ENCODE measurements at places on chromosomes 1 and 21.

- no peak for DNase-seq
These were observed 14.3 kb upstream of the NMNAT2 start for GRCh38 chr1:183432548-183432875.

GRCh38 chr1:175363031-175363430 lies 170.5 kb upstream of the KIAA0040 start:
- DNase-seq = no peak

GRCh38 chr21:45600248-45600647 lies 43.3 kb upstream of the PCBP3 start:
- DNase-seq = no peak

- no peak for DNase-seq
These were observed 4.9 kb downstream of the ARID1A start for GRCh38 chr1:26700711-26701110.

- no peak for DNase-seq
These were observed 47.0 kb downstream of the EXO1 start for GRCh38 chr1:241895013-241895412.

- DNase-seq = no peak
These were observed 10.1 kb upstream of the IL10RB start for GRCh38 chr21:33256019-33256418.

DNA sequence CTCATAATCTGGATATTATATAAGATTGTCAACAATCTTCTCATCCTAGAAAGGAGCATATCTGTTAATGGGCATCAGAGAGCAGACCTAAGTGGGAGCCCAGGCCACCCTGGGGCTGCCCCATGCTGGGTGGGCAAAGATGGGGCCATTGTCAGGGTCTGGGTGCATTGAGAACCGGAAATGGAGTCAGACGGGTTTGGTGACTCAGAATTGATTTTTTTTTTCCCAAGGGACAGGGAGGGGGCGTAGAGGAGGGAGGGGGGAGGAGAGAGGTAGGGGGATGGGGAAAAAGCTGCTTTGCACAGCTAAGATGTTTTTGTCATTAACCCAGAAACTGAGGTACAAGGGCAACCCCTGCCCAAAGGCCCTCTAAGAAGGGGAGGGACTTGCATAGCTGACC lies 1.3 kb downstream of the ATXN7L2 start:
- DNase-seq = no peak

- no peak for DNase-seq
These were observed 257.7 kb upstream of the SGIP1 start for GRCh38 chr1:66276218-66276617.

GRCh38 chr1:151340870-151341754 lies 5.9 kb downstream of the RFX5 start:
- no peak for DNase-seq
